ENCODE measurements at places on chromosomes 1 and 21.

GRCh38 chr1:203742436-203742835, 22.5 kb upstream of the LAX1 start:
- DNase-seq = no peak

DNA sequence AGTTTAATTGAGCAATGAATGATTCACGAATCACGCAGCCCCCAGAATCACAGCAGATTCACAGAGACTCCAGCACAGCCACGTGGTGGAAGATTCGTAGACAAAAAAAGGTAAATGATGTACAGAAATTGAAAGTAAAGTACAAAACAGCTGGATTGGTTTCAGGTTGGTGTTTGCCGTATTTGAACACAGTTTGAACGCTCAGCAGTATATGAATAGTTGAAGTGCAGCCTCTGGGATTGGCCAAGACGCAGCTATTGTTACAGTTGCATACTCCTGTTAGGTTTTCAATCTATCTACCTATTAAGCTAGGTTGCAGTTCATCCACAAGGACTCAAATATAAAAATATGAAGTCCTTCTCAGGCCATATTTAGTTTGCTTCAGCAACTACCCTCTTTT, 3.1 kb upstream of the MRPL55 start:
- no peak for DNase-seq

GRCh38 chr1:97893844-97894243, 27.0 kb downstream of the DPYD start:
- no peak for DNase-seq

GRCh38 chr1:246157516-246157915, 349.6 kb downstream of the SMYD3 start:
- no peak for DNase-seq

DNA sequence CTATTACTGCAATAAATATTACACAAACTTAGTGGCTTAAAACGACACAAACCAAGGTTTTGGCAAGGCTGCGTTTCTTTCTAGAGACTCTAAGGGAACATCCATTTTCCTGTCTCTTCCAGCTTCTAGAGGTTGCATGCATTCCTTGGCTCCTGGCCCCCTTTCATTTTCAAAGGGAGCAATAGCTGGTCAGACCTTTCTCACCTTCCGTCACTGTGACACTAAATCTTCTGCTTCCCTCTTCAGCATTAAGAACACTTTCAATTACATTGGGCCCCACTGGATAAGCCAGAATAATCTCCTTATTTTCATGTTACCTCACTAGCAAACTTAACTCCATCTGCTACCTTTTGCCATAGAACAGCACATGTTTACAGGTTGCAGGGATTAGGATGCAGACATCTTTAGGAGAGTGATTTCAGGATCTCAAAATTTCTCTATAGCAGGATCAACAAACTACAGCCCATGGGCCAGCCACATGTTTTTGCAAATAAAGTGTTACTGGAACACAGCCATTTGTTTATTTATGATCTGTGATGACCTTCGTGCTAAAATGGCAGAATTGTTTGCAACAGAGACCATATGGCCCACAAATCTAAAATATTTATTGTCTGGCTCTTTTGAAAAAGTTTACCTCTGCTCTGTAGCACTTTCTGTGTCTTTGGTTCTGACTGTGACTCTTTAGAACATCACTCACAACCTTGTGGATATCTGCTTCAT, 221.5 kb upstream of the SGIP1 start:
- DNase-seq = no peak

DNA sequence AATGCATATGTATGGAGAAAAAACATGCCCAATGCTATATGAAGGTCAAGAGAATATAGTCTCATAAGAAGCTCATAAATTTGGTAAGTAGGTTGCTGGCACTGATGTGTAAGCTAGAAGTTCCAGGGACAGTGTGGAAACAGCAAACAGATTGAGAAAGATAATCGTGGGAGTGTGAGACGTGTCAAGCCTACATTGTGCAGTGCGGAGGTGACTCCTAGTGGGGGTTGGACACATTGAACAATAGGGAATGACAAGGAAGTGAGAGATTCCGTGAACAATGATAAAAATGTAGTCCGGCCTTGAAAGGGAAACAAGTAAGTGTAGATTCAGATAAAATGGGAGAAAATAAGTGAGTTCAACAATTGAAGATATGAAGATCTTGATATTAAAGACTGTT, 788.4 kb upstream of the PRMT6 start:
- DNase-seq = peak; percentile 6

DNA sequence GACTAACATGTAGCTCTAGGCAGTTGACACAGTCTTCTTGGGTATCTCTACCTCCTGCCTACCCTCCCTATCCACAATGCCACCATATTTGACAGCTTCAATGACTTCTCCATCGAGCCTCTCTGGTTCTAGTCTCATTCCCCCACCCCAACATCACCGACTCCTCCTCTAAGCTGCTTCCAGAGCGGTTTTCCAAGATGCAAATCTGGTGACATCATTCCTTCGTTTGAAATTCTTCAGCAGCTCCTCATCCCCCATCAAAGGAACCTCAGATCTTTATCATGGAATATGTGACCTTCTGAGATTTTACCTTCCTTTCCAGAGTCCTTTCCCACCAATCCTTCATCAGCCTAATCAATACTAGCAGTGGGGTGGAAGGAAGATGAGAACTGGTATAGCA, 352.4 kb upstream of the RUNX1 start:
- DNase-seq = no peak

GRCh38 chr1:115332813-115333608, 5.0 kb downstream of the NGF start:
- DNase-seq = peak; percentile 14

- DNase-seq = no peak
These were observed 213.0 kb upstream of the VAMP3 start for GRCh38 chr1:7558041-7558461.

DNA sequence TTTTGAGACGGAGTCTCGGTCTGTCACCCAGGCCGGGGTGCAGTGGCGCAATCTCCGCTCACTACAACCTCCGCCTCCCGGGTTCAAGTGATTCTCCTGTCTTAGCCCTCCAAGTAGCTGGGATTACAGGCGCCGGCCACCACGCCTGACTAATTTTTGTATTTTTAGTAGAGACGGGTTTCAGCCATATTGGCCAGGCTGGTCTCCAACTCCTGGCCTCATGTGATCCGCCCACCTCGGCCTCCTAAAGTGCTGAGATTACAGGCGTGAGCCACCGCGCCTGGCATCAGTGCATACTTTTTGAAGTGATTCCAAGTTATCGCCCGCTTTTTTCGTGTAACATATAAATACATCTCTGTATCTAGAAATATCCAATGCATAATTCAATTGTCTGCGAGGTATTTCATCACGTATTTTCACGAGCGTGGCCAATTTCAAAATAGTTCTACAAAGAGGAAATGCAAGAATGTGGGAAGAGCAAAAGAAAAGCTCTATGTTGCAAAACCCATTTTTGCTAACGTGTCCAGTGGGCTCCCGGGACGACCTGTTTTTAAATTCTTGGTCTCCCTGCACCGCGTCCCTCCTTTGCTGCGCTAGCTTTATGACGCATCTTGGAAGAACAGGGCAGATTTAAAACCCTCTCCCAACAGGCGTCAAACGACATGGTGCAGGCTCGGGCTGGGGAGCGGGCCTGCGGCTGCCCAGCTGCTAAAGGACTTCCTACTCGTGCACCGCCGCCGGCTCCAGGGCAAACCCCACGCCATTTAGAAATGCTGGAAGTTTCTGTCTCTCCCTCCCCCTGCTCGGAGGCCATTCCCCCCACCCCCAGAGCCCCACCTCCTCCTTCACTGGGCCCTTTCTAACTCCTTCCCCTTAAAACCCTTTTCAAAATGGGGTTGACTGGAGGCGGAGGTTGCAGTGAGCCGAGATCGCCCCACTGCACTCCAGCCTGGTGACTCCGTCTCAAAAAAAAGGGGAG, 923 bp upstream of the IFNGR2 start:
- DNase-seq = no peak

DNA sequence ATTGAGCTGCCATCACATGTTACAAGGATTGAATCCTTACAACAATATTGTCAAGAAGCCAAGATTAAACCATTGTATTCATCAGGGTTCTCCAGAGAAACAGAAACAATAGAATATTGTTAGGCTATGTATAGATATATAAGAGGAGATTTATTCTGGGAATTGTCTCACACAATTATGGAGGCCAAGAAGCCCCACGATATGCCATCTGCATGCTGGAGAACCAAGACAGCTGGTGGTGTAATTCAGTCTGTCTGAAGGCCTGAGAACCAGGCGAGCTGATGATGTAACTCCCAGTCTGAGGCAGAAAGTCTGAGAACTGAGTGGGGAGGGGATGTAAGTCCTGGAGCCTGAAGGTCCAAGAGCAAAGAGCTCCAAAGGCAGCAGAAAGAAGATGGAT, 14.5 kb upstream of the TTF2 start:
- DNase-seq = no peak

DNA sequence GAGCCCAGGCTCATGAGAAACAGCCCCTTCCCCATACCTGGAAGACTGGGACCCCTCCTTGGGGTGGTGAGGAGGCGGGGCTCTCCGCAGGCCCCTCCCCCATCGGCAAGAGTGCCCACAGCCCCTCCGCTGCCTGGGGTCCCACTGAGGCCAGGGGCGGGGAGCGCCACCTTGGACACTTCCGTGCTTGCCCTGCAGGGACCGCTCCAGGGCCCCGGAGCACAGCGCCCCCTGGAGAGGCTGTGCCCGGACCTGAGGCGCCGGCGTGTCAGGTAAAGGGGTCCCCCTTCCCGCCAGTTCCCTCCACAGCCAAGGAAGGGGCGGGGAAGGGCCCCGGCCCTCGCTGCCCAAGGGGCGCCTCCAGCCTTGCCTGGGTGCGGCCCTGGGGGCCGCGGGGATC, 21.5 kb downstream of the INAVA start:
- DNase-seq = no peak

- DNase-seq = no peak
These were observed 95.0 kb downstream of the COL24A1 start for GRCh38 chr1:86061551-86061990.

GRCh38 chr1:47906009-47906432, 91.2 kb downstream of the TRABD2B start:
- no peak for DNase-seq

GRCh38 chr1:53130598-53130877, 11.9 kb downstream of the SLC1A7 start:
- no peak for DNase-seq

DNA sequence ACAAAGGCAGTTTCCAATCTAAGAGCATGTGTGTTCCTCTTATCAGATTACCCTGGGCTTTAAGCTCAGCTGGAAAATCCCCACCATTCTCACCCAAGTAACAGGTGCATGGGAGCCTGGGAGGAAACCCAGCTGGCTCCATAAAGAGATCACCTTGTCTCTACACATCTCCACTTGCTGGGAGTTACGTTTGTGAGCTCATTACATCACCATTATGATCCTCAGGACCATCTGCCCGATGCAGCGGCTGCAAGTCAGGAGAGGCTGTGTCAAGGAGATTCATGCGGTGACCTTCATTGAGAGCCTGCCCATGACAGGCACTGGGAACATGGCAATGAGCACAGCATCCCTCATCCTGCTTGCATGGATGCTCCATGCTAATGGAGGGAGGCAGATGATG, 618.0 kb downstream of the NPHP4 start:
- DNase-seq = no peak

GRCh38 chr1:47712596-47713299, 274.9 kb downstream of the FOXD2 start:
- no peak for DNase-seq

DNA sequence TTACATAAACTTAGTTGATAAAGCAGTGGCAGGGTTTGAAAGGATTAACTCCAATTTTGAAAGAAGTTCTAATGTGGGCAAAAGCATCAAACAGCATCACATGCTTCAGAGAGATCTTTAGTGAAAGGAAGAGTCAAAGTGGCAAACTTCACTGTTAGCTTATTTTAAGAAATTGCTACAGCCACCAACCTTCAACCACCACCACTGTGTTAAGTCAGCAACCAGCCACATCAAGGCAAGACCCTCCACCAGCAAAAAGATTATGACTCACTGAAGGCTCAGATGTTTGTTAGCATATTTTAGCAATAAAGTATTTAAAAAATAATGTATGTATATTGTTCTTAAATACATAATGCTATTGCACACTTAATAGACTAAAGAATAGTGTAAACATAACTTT, 21.3 kb upstream of the MAGI3 start:
- DNase-seq = peak; percentile 10

GRCh38 chr1:19257178-19257914, 5.7 kb downstream of the MRTO4 start:
- DNase-seq = peak; percentile 21

- DNase-seq = peak; percentile 48
These were observed 732 bp downstream of the ABCG1 start for GRCh38 chr21:42219606-42220137.

DNA sequence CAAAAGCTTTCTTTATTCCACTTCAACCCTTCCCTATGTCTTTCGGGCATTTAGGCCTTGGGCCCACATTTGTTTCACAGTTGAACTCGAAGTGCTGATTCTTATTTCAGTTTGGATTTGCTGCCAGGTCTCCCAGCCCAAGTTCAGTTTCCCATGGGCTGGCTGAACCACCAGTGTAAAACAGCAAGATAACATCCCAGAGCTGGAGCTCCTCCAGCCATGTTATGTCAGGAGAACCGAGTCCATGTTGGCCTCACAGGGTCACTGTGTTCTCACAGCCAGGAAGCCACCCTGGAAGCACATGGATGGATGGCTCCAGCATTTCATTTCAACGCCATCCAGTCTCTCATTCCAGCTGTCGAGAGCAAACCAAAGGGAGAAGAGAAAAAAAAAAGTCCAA, 45.2 kb upstream of the RXRG start:
- DNase-seq = no peak

DNA sequence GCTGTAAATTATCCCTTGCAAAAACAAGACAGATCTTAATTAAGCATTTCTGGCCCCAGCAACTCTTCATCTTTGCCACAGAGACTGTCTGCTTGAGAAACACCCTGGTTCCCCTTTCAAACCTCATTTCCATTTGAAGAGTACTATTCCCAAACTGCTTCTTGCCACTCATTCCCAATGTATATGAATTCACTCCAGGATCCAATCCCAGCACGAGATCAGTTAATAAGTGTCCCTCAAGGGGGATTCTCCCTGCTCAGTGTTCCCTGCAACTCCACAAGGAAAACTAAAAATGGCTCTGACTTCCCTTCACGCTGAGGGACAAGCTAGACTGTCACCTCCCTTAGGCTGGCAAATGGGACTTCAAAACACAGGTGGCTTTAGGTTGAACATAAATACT, 173.2 kb downstream of the SIPA1L2 start:
- DNase-seq = no peak

DNA sequence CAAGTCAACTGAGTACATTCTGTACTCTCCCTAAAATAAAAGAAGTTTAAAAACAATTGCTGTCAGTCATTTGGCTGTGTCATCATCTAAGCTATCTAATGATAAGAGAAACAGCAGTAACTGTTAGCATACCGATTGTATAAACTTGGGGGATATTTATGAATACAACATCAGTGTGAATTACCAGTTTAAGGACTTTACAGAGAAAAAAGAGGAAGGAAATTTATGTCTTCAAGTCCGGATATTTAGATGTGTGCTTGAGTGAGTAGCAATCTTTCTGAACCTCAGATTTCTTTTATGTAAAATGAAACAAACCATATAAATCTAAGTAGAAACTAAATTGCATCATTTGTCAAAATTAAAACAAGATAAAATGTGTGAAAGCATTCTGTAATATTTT, 1557.0 kb downstream of the MRPL39 start:
- DNase-seq = no peak

GRCh38 chr1:12556368-12556930, 61.6 kb downstream of the DHRS3 start:
- no peak for DNase-seq

- no peak for DNase-seq
These were observed 297.2 kb upstream of the PLXNA2 start for GRCh38 chr1:208541225-208541855.

All from activated naive CD4-positive, alpha-beta T cell treated with anti-CD3 and anti-CD28 coated beads for 36 hours (primary cell).